Activated T-helper 1 cell treated with anti-CD3 and anti-CD28 coated beads, Interleukin-12 subunit alpha, Interleukin-12 subunit beta, Interleukin-2, Interleukin-4 antibody, amounts not matched to agents 30 ng/mL and 10 ng/mL and 1 ng/mL, durations not matched to agents 14 hours and 24 hours and 36 hours (primary cell): ENCODE measurements at places on chromosomes 4 and X.

GRCh38 chrX:97766501-97767095, 882.9 kb downstream of the RPA4 start:
- no peak for DNase-seq
- H3K36me3 ChIP-seq, result no peaks in the 10 kb centered on the region
- H3K4me1 ChIP-seq, result no peaks in the 10 kb centered on the region
- no peaks in the 10 kb centered on the region for H3K27me3 ChIP-seq
- H3K4me3 ChIP-seq, result no peak overlapping the region

DNA sequence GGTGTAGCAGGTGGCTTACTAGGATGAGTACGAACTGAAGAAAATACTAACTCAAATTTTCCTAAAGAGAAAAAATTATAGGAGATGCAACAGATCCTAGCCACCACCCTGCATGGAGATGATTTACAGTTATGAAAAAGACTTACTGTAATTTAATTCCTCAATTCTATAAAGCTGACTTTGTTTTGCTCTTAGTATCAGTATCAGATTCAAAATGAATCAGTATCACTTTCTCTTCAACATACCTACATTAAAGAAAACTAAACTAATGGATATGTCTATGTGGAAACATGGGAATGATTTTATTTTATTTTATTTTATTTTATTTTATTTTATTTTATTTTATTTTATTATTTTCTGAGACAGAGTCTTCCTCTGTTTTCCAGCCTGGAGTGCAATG, 525.8 kb downstream of the NLGN4X start:
- no peak for DNase-seq
- no peaks in the 10 kb centered on the region for H3K4me1 ChIP-seq
- H3K27me3 ChIP-seq, result no peaks in the 10 kb centered on the region
- H3K4me3 ChIP-seq, result no peak overlapping the region
- H3K27ac ChIP-seq, result no peak overlapping the region

DNA sequence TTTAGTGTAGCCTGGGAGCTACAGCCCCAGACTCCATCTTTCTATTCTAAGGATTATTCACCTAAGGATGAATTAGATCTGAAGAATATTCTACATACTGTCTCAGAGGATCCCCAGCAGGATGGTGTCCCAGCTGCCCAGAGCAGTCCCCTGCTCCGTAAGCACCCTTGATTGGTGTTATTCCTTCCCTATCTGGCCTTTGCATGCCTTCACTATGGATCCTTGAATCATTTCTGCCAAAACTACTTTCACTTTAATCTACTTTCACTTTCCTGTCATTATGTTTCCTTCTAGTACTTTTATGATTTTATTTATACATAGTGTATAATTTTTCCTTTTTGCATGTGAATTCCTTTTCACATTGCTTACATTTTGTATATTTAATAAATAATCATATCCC, 39.2 kb downstream of the ARHGAP24 start:
- no peak overlapping the region for H3K4me3 ChIP-seq
- H3K27me3 ChIP-seq, result no peaks in the 10 kb centered on the region
- H3K4me1 ChIP-seq, result no peaks in the 10 kb centered on the region
- DNase-seq, result no peak
- H3K27ac ChIP-seq, result no peak overlapping the region
- no peaks in the 10 kb centered on the region for H3K36me3 ChIP-seq

GRCh38 chrX:13254076-13254785, 65.6 kb downstream of the ATXN3L start:
- no peak for DNase-seq
- H3K27me3 ChIP-seq, result no peaks in the 10 kb centered on the region
- H3K36me3 ChIP-seq, result no peaks in the 10 kb centered on the region
- H3K4me1 ChIP-seq, result peaks cover 59% of the 10 kb centered on the region

DNA sequence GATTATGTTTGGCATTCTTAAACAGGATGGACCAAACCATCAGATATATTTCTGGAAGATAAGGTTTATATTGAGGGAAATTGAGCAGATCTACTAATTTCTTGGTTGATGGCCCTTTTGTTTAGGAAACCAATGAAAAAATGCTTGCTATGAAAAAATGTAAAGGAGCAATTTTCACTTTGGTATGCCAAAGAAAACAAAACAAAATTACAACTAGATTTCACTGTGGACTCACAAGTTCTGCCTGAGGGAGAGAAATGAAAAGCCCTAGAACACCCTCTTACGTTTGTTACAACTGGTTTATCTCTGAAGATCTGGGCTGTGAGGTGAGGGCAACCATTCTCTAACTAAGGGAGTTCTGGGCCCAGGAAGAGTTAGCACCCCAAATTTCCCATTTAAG, 122.5 kb upstream of the IL15 start:
- no peaks in the 10 kb centered on the region for H3K4me1 ChIP-seq
- no peaks in the 10 kb centered on the region for H3K27me3 ChIP-seq
- no peak for DNase-seq
- no peak overlapping the region for H3K27ac ChIP-seq

DNA sequence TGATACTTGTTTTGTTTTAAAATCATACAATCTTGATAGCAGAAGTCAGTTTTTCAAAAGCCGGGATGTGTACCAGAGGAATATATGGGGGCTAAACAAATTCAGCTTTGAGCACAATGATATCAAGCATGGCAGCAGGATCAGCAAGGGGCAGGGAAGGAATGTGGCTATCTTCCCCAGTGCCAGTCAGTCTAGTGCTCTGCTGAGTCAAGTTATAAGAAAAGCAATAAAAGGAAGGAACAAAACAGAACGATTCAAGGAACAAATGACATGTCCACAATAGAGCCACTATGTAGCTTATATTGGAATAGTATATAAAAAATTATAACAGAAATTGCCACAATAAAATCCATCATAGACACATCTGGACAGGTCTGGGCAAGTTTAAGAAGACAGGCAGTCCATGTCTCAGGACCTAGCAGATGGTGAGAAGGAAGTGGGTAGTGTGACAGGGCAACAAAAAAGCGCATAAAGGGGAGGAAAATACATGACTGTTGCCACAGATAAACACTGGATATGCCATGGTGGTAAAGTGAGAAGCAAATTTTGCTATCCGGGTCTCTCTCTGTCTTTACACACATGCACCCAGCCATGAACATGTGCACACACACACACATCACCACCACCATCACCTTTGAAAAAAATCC, 518.2 kb upstream of the HTR2C start:
- no peak for DNase-seq
- H3K27me3 ChIP-seq, result no peaks in the 10 kb centered on the region
- H3K27ac ChIP-seq, result no peak overlapping the region
- no peaks in the 10 kb centered on the region for H3K36me3 ChIP-seq
- no peak overlapping the region for H3K4me3 ChIP-seq
